ENCODE measurements at places on chromosomes 16 and 17.

DNA sequence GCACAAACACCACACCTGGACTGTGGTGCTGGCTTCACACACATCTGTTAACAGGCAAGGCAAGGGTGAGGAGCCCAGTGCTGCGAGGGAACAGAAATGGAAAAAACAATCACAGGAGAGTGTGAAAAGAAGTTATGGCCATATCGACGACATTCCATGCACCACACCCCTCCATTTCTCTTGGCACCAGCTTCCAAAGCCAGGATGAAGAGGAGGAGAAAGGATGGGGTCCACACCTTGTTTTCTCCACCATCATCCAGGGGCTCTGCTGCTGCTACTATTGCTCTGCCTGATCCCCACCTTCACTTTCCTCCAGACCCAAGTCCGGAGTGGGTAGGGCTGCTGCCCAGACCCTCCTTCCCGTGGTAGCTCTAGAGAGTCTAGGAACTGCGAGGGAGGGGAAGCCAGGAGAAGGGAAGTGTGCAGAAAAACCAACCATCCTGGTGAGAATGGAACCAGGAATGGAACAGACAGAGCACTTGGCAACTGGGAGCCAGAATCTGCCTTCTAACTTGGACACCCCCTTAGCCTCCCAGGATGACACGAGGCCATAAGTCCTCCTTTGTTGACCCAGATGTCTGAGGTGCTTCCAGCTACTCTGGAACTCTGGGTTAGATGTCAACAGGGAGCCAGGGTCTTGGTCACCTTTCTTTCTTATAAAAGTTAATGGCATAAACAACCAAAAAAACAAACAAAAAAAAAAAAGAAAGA, 1.2 kb upstream of the PROCA1 start:
- peaks cover 2% of the 10 kb centered on the region for H3K36me3 ChIP-seq
- no peak for DNase-seq
- peaks cover 16% of the 10 kb centered on the region for H3K27me3 ChIP-seq
- peaks cover 22% of the 10 kb centered on the region for H3K4me1 ChIP-seq

- peaks cover 65% of the 10 kb centered on the region for H3K4me1 ChIP-seq
- H3K4me3 ChIP-seq: peak overlapping the region; percentile 100
- H3K27me3 ChIP-seq: no peaks in the 10 kb centered on the region
- H3K27ac ChIP-seq: peak overlapping the region; percentile 99
- H3K36me3 ChIP-seq: peaks cover 24% of the 10 kb centered on the region
- peak; percentile 10 for DNase-seq
Observed at GRCh38 chr16:74700116-74700437, 585 bp downstream of the MLKL start.

DNA sequence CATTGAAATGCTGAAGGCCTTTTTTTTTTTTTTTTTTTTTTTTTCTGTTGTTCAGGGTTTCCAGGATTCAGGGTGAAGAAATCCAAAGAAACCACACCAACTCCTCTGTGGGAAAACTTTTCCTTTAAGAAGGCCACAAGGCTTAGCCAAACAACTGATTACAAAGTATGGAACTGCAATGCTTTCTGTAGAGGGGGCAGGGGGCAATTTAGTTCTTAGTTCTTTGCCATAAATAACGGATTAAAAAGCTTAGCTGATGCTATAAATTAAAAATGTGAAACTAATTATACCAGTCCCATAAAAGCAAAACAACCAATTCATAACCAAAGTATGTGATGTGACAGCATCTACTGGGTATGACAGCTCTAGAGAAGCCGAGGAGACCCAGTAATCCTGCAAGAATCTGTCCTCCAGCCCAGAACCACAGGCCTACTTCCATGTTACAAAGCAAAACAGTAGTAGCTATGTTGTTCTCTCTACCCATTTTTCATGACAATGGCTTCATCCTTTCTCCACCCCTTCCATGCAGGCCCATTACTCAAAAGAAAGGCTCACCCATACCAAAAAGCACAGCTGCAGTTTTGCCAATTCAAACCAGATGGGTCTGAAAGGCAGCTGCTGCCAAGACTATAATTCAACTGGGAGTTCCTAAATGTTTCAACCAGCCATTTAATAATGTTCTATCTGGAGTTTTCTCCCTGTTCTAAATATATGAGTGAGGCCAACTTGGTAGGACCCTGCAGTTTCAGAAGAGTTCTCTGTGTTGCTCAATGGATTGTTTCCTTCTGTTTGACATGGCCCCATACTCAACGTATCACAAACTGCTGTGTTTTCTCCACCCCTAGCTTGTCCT, 167.1 kb upstream of the ZFHX3 start:
- no peaks in the 10 kb centered on the region for H3K4me1 ChIP-seq
- H3K27ac ChIP-seq: no peak overlapping the region
- H3K4me3 ChIP-seq: no peak overlapping the region
- H3K27me3 ChIP-seq: peaks cover 4% of the 10 kb centered on the region
- no peaks in the 10 kb centered on the region for H3K36me3 ChIP-seq

GRCh38 chr17:47465165-47465564, 65.7 kb upstream of the NPEPPS start:
- no peak overlapping the region for H3K27ac ChIP-seq
- no peak for DNase-seq
- H3K4me1 ChIP-seq: no peaks in the 10 kb centered on the region
- H3K36me3 ChIP-seq: peaks cover 1% of the 10 kb centered on the region
- no peaks in the 10 kb centered on the region for H3K27me3 ChIP-seq

DNA sequence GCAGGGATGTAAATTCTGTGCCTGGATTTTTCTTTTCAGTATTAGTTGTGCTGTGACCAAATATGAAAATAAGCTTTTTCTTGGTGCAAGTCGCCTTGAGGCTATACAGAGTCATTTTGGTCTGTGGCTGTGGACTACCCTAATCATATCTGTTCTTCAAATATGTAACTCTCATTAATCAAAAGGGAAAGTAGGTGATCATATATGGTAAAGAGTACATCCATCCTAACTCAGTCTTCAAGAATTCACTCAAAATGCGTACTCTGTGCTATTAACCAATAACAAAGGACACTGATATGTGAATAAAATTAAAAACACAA, 2.6 kb downstream of the CPD start:
- no peak for DNase-seq
- no peaks in the 10 kb centered on the region for H3K27me3 ChIP-seq
- H3K36me3 ChIP-seq: peaks cover 30% of the 10 kb centered on the region
- no peak overlapping the region for H3K27ac ChIP-seq
- peak overlapping the region; percentile 87 for H3K4me3 ChIP-seq

DNA sequence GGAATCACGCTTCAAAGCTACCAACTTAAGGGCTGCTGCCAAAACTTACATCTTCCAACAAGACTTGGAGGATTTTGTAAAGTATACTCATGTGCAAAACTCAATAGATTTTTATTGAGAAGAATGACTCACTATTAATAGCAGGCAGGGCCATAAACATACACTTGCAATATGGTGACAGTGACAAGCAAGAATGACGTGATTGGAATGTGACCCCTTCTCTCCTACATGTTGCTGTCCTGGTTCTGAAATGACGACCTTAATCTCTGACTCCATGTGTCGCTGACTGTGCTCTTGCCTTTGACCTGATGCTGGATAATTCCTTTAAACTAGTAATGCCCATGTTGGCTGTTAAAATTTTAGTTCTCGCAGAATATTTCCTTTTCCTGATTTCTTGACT, 174.5 kb downstream of the PARN start:
- no peaks in the 10 kb centered on the region for H3K27me3 ChIP-seq
- DNase-seq: no peak
- no peaks in the 10 kb centered on the region for H3K4me1 ChIP-seq

DNA sequence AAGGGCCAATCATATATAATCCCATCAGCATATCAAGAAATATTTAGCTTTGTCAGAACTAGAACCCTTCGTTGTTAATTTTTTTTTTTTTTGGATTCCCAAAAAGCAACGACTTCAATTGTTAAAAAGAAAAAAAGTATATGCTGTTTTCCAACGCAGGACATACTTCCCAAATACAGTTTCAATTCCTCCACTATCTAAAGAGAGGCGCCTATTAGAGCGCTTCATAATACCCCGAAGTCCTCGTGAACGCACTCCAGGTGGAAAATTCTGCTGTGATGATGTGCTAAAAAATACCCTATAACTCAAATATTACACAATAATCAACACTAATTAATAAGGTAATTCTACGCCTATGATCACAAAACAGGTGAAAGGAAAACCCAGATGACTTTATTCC, 20.8 kb downstream of the GNA13 start:
- DNase-seq: no peak
- no peaks in the 10 kb centered on the region for H3K27me3 ChIP-seq
- H3K4me1 ChIP-seq: peaks cover 64% of the 10 kb centered on the region
- no peak overlapping the region for H3K4me3 ChIP-seq

DNA sequence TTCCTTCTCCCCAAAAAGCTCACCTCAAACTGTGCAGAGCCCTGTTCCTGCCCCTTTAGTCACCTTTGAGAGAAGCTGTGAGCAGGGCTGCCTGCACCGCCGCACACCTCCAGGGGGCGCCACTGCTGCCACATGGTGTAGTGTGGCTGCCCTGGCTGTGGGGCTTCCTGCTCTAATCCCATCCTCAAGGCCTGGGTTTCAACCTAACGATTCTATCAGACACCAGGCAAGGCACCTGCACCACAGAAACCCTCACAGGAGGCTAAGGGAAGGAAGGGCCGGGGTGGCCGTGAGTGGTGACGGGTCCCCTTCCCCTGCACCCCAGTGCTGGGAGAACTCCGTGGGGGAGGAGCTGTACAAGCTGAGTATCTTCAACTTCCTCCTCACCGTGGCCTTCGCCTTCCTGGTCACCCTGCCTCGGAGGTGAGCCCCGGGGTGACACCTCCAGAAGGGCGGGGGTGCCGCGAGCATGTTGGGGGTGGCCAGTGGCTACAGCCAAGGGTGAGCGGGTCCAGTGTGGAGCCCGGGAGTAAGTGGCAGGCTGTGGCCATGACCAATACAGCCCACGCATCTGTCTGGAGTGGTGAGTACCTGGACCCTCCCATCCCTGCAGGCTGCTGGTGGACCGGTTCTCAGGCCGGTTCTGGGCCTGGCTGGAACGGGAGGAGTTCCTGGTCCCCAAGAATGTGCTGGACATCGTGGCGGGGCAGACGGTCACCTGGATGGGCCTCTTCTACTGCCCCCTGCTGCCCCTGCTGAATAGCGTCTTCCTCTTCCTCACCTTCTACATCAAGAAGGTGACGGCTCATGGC, 7.0 kb downstream of the TMC8 start:
- H3K4me3 ChIP-seq: peak overlapping the region; percentile 7
- H3K4me1 ChIP-seq: peaks cover 63% of the 10 kb centered on the region
- H3K27ac ChIP-seq: peak overlapping the region; percentile 74
- H3K27me3 ChIP-seq: no peaks in the 10 kb centered on the region

DNA sequence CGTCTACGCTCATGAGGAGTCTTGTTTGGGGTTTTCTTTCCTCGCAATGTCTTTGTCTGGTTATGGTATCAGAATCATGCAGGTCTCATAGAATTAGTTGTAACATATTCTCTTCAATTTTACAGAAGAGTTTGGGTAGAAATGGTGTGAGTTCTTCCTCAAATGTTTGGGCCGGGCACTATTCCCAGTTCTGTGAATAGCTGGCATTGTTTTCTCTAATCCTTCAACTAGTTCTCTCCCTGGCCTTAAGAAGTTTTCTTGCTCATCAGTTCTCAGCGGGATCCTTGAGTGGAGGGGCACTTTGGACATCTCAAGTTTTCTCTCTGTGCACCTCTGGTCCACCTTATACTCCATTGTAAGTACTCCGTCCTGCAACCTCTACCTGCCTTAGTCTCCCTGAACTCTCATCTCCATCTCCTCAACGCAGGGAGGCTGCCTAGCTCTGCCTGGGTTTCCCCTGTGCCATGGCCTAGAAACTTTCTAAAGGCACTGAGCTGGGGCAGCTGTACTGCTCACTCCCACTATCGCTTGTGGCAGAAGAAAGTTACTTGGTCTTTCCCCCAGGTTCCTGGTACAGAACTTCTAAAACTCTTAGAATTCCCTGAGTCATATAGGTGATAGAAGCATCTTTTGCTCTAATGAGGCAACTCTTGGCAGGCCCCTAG, 16.9 kb downstream of the NSMCE1 start:
- H3K27me3 ChIP-seq: no peaks in the 10 kb centered on the region
- H3K4me1 ChIP-seq: peaks cover 87% of the 10 kb centered on the region
- H3K27ac ChIP-seq: peak overlapping the region; percentile 88

GRCh38 chr16:70715860-70716357, 30.1 kb upstream of the MTSS2 start:
- H3K27ac ChIP-seq: no peak overlapping the region
- no peak overlapping the region for H3K4me3 ChIP-seq
- H3K36me3 ChIP-seq: peaks cover 4% of the 10 kb centered on the region
- no peak for DNase-seq
- no peaks in the 10 kb centered on the region for H3K27me3 ChIP-seq
- peaks cover 7% of the 10 kb centered on the region for H3K4me1 ChIP-seq

GRCh38 chr17:43577664-43578403, 31.7 kb upstream of the ETV4 start:
- no peak overlapping the region for H3K4me3 ChIP-seq
- peaks cover 16% of the 10 kb centered on the region for H3K4me1 ChIP-seq
- no peak overlapping the region for H3K27ac ChIP-seq
- H3K36me3 ChIP-seq: no peaks in the 10 kb centered on the region

- no peaks in the 10 kb centered on the region for H3K4me1 ChIP-seq
- H3K27me3 ChIP-seq: no peaks in the 10 kb centered on the region
- H3K4me3 ChIP-seq: no peak overlapping the region
- DNase-seq: no peak
- no peak overlapping the region for H3K27ac ChIP-seq
Observed at GRCh38 chr17:72502371-72503341, 381.8 kb downstream of the SOX9 start.

DNA sequence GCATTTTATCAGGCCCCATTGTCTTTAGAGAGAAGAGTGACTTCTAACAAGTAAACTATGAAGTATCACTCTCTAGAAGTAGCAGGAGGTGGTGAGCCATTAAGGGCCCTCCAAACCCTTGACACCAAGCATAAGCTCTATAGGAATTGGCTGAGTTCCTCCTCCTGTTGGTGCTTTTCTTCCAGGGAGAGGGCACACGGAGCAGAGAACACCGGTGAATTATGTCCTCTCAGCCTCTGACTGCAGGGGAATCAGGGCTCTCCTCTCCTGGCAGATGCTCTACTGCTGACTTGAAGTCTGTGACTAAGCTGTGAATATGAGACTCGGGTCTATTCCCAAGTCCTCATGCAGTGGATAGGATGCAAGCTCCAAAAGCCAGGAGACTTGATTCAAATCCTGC, 32.3 kb downstream of the CHD9 start:
- peaks cover 1% of the 10 kb centered on the region for H3K27me3 ChIP-seq
- peaks cover 26% of the 10 kb centered on the region for H3K4me1 ChIP-seq
- DNase-seq: no peak
- no peaks in the 10 kb centered on the region for H3K36me3 ChIP-seq
- H3K27ac ChIP-seq: no peak overlapping the region
- no peak overlapping the region for H3K4me3 ChIP-seq

DNA sequence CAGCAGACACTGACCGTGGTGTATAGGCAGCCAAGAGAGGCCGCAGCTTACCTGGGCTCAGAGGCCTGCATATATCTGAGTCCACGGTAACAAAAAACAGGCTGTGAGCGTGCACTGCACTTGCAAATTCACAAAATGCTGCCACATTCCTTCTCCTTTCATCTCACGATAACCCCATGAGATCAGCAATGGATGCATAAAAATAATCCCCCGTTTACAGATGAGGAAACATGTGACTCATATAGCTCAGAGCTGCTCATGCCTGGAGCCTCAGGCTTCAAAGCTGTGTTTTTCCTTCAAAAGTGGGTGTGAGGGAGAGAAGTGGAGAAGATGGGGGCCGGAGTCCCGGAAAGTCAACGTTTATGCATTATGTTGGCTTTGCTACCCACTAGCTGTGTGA, 118.3 kb upstream of the FOXF1 start:
- no peaks in the 10 kb centered on the region for H3K4me1 ChIP-seq
- DNase-seq: no peak
- H3K4me3 ChIP-seq: no peak overlapping the region
- H3K27ac ChIP-seq: no peak overlapping the region
- peaks cover 4% of the 10 kb centered on the region for H3K27me3 ChIP-seq

Measured in activated T-helper 1 cell treated with anti-CD3 and anti-CD28 coated beads, Interleukin-12 subunit alpha, Interleukin-12 subunit beta, Interleukin-2, Interleukin-4 antibody, amounts not matched to agents 30 ng/mL and 10 ng/mL and 1 ng/mL, durations not matched to agents 14 hours and 24 hours and 36 hours (primary cell).